Omental fat pad (tissue), 4 donors: ENCODE measurements at places on chromosomes 4 and X. TPM values are rescaled to one million over a fixed set of nuclear protein-coding genes. Genes with fewer than 3 reads are reported as not detected.

Gene FGF16
- total RNA-seq = not detected

Gene TAF7L
- not detected for total RNA-seq

Gene ARMCX1
- total RNA-seq = 60.2 TPM

- DNase-seq = no peak
Measured at GRCh38 chr4:158821228-158821971, 52.6 kb downstream of the FNIP2 start.

- no peak for DNase-seq
Measured at GRCh38 chr4:136306361-136306760, 1225.9 kb downstream of the PCDH18 start.

DNA sequence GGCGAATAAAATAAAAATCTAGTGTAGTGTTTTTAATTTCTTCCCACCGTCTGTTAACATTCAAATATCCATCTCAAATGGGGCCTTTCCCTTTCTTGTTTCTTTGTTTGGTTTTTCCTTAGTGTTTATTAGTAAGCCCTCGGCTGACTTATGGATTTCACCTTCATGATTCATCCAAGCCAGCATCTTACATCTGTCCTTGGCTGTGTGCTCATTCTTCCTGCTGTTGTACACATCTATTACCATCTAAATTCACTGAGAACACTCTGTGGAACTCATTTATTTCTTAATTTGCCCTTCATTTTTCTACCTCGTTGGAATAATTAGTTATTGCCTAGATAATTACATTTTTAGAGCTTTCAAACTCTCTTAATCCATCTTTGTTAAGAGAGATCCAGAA is 84.9 kb downstream of the SPCS3 start:
- DNase-seq = no peak

DNA sequence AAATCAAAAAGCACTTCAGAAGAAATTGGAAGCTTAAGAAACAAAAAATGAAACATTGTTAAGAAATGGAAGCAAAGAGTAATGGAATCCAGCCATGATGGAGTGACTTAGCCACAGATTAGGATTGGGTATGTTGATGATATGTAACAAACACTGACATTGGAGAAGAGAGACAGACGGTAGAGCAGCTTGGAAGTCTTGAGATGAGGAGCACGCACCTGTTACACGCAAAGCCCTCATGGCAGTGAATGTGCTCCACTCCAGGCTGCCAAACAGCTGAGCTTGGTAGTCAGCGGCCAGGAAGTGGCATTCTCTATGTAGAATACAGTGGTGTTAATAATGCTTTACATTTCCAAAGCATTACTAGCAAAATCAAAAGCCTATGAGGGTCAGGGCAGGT is 56.9 kb upstream of the GPRIN3 start:
- DNase-seq = no peak

DNA sequence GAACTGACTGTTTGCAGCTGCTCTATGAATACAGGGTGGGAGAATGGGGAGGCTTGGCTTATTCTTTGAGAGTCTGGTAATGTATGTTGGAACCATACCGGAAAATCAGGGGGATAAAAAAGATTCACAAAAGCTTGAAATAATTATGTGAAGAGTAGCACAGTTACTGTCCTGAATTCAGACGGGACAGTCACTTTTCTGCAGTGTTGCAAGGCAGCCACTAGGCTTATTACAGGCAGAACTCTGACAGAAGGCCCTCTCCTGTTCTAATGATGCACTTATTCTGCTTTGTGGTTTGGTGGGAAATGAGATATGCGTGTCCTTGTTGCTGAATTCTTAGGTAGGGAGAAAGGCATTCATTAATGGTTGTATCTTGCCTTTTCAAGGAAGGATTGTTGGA is 37.2 kb downstream of the GUCY1B1 start:
- DNase-seq = no peak

DNA sequence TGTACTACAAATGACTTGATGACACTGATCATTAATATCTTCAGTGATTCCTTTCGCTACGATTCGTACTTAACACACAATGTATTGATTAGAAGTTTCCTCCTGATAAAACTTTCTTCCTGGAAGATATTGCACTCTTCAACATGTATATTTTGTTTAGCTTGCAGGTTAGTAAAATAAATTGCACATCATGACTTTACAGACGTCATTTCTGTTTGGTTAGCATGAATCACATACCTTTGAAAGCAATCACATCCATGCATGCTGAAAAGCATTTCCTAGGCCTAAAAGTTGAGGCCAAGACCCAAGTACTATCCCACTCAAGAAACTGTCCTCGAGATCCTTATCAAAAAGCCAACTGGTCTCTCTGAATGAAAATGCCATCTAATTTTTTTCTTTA is 1841.0 kb upstream of the PCDH7 start:
- DNase-seq = no peak

DNA sequence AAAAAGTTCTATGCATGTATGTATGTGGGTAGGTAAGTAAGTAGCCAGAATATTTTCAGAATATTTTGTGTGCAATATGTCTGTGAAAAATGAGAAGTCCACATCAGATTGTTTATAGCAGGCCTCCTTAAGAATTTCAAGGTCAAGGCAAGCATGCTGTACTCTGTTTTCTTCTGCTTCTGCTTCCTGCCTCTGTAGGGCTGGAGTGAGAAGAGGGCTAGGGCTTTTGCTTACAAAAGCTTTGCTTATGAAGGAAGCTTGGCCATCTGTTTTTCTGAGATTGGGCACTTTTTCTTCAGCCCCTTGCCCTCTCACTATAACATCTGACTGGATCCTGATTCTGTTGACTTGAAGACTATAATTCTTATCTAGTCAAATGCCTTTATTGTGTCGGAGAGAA is 150.4 kb downstream of the EMCN start:
- no peak for DNase-seq
